COR-L47 (cell line): ENCODE measurements at places on chromosomes 3 and 15.

DNA sequence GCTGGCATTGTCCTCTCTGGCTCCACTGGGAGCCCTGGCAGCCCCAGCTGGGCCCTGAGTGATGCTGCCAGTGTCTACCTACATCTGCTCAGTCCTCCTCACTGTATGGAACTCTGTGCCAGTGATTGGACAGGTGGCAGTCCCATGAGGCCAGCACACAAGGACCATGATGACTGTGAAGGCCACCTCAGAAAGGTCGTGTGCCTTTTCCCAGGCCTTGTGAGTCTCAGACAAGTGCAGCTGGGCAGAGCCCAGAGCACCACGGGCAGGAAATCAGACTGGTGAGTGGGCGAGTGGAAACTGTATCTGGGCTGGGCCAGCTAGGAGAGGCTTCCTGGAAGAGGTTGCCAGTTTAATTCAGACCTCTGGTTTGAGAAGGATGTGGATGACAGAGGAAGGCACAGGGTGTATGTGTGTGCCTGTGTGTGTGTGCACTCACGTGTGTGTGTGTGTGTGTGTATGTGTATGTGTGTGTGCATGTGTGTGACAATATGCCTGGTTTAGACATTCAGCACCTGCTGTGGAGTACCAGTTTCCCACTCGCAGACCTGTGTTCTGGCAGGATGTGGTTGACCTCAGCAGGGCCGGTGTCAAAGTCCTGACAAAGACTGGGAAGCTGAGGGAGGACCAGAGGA is 7.0 kb downstream of the MAPKAPK3 start:
- DNase-seq: no peak

DNA sequence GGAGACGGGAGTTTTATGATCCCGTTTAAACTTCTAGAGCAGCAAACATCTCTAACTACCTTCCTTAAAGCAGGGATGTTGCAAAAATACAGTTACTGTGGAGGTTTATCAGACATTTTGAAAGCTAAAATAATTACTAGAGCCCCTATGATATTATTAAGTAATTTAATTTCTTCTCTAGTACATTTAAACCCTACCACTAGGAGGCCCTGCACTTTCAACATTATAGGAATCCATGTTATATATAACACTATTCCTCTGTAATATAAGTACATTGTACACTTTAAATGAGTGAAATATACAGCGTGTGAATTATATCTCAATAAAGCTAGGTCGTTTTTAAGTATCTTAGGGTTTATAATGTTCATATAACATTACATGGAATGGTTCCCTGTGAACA is 11.5 kb downstream of the SETMAR start:
- no peak for DNase-seq

DNA sequence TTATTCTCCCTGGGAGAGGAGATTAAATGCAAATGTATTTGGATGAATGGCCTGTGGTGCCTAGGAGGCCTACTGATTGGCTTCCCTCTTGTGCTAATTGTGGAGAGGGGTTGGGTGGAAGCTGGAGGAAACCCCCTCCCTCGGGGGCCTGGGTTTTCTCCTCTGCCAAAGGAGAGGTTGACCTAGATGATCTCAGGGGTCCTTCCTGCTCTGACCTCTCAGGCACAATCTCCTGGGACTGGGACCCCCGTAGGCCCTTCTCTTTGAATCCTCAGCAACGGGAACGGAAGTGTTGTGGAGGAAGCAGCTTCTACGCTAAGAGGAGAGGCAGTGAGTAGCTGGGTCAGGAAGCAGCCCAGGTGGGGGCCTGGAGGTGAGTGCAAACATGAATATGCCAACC is 40.5 kb upstream of the MAGEF1 start:
- DNase-seq: no peak

DNA sequence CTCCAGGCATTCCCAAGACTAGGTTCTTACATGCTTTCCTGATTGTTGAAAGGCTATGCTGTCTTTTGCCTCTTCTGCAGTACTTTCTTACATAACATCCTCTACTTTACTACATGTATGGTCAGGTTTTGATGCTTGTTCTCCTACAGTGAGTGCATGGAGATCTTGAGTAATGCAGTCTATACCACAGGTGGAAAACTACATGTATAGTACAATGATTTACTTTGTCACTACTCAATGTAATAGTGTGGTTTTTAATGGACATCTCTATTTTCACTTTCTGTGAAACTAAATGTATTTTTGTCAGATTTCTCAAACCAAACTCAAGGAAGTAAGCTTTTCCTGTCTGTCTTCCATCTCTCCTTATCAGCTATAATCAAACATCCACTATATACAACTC is 657.0 kb downstream of the TUSC7 start:
- DNase-seq: no peak

DNA sequence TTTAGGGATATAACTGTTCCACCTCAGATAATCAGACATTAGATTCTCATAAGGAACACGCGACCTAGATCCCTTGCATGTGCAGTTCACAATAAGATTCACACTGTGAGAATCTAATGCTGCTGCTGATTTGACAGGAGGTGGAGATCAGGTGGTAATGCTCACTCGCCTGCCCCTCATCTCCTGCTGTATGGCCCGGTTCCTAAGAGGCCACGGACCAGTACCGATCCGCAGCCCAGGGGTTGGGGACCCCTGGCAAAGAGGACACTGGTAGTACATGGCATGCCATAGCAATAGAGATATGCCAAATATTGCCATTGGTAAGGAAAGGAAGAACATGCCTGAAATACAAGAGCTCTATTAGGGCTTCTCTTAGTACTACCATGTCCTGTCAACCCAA is 59.7 kb downstream of the LSM3 start:
- no peak for DNase-seq

- peak; percentile 39 for DNase-seq
Measured at GRCh38 chr15:101489237-101489598, 289 bp downstream of the PCSK6 start.

GRCh38 chr15:89016549-89017041 is 71.7 kb upstream of the ABHD2 start:
- no peak for DNase-seq

- DNase-seq: no peak
Measured at GRCh38 chr3:195366200-195366925, 76.5 kb downstream of the ACAP2 start.

- no peak for DNase-seq
Measured at GRCh38 chr15:80934761-80935221, 54.8 kb downstream of the MESD start.

DNA sequence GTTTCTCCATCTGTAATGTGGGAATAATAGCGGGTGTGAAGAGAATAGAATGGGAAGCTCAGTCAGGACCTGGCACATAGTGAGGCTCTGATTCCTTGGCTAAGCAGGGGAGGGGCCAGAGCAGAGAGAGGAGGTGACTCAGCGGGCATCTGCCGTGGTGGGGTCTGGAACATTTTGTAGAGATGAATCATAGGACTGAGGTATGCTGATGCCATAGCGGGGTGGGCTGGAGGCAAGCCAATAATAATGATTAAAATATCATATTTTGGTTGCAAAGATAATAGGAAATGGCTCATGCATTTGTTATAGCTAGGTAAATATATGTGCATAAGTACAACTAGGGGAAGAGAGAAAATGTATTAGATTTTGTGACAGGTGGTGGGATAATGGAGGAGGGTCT is 11.2 kb downstream of the TGM4 start:
- no peak for DNase-seq

GRCh38 chr3:50648313-50648712 is 26.4 kb upstream of the DOCK3 start:
- DNase-seq: no peak

GRCh38 chr3:187271582-187271981 is 20.0 kb downstream of the MASP1 start:
- DNase-seq: no peak

- DNase-seq: no peak
Measured at GRCh38 chr3:43155464-43156121, 49.7 kb upstream of the POMGNT2 start.

DNA sequence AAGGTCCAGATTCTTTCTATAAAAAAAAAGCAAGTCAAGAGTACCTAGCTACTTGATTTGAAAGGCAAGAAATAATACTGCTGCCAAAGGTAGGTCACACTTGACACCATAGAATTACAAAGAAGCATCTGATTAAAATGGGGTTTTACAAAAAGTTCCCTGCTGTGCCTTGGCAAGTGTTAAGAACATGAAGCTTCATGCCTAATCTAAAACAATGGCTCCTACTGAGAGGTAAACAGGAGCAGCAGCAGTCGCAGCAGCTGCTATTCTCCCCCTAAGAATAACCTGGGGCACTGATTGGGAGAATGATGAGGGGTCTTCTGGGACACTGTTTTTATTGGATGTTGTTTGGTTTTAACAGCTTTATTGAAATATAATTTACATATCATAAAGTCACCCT is 14.1 kb downstream of the UBP1 start:
- peak; percentile 87 for DNase-seq

DNA sequence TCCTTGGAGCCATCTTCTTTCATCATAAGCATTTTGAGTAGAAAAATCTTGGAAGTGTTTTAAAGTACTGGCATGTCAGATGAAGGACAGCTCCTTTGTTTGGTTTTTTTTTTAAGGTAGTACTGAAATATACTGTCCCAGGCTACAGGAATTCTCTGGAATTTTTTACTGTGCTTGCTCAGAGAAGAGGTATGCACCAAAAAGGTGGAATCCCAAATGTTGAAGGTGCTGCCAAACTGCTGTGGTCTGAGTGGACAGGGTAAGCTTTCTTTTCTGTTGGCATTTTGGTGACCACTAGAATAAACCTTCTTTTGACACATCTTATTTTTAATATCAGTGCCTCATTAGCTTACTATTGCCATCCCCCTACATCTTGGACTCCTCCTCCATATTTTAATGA is 7.2 kb downstream of the GNL3 start:
- no peak for DNase-seq

DNA sequence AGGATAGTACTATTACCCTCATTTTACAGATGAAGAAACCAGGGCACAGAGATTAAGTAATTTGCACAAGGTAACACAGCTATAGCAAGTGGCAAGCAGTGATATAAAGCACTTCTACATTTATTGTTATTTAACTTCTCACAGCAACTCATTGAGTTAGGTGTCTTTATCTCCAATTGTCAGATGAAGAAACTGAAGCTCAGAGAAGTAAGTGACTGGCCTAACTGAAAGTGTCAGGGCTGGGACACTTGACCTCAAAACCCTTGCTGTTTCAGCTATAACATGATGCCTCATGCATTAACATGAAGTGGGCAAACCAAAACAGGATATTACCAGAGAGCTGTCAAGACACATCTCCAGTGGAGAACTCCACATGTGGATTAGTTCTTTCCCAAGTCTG is 65.8 kb upstream of the LEKR1 start:
- DNase-seq: no peak

DNA sequence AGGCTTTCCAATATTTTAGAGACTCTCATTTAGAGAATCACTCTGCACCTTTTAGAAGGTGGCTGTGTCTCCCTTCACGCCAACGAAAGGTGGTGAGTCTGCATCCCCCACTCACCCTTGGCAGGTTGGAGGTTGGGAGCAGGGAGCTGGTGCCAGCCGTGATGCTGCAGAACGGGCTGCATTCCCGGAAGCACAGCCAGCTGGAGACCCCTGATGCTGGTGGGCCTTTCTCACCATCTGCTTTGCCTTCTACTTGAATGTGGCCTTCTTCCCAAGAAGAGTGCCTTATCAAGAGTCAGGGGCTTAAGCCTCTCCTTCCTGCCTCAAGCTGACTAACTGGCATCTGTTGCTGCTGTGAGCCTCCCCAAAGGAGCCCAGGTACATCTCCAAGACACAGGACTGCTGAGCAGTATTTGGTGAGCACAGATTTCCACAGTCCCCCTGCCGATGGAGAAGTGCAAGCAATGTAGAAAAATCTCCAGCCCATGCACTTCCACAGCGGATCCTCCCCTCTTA is 17.7 kb upstream of the HEG1 start:
- no peak for DNase-seq

DNA sequence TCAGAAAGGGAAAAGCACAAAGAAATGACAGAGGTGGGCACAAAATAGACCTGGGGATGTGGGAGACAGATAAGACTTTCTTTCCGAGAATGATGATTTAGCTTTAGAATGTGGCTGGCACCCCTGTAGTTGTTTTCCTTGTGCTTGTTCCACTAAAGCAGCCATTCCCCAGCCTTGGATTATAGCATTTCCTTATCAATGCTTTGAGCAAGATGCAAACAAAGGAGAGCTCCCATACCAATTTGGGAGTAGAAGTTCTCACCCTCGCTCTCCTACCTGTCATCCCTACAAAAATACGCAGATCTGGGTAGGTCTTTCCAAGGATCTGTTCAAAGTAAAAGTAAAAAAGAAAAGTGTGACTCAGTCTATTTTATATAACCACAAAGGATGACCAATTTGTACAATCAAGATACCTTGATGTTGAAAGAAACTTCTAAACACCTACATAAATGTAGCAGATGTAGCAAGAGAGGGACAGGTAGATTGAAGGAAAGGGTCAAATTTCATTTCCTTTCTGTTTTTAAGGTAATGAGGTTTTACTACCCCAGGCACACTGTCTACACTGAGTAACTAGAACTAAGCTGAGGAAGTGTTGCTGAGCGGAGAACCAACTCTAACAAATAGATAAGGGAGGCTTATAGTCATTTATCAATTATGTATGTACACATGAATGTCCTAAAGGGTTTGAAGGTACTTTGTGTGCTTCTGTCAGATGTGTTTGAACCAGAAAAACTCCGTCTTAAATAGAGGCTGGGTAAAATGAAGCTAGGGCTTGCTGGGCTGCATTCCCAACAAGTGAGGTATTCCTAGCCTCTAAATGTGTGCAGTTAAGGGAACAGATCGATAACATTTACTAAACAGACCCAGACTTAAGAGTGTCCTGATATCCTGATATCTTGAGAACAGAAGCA is 91.1 kb upstream of the LRRN1 start:
- DNase-seq: no peak

- DNase-seq: no peak
Measured at GRCh38 chr15:90560229-90560776, 30.6 kb downstream of the CRTC3 start.

- DNase-seq: no peak
Measured at GRCh38 chr15:61906961-61907752, 153.1 kb downstream of the VPS13C start.

DNA sequence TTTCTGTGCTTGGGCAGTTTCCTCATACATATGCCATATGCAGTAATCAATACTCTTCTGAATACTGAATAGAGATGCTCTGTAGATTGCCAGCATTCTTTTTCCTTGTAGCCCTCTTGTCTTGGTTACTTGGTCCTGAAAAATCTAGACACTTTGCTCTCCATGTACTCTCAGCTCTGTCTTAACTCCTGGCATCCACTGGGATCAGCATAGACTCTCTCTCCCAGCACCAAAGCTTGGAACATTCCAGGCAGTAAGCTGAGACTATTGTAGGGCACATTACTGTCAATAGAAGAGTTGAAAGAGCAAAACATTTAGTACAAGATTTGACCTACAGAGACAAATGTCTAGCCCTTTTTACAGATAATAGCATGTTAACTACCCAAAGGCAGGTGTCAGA is 1100.3 kb downstream of the TBL1XR1 start:
- no peak for DNase-seq

GRCh38 chr3:63921741-63922482 is 9.7 kb upstream of the SCAANT1 start:
- DNase-seq: no peak

- DNase-seq: no peak
Measured at GRCh38 chr3:137642831-137643230, 121.3 kb upstream of the SOX14 start.

- no peak for DNase-seq
Measured at GRCh38 chr3:74233091-74233490, 381.4 kb downstream of the CNTN3 start.

GRCh38 chr3:130854208-130854864 is 39.5 kb upstream of the ATP2C1 start:
- DNase-seq: no peak

GRCh38 chr3:192296845-192297244 is 430.5 kb downstream of the FGF12 start:
- peak; percentile 42 for DNase-seq
